ENCODE measurements at places on chromosomes 13 and 19.

DNA sequence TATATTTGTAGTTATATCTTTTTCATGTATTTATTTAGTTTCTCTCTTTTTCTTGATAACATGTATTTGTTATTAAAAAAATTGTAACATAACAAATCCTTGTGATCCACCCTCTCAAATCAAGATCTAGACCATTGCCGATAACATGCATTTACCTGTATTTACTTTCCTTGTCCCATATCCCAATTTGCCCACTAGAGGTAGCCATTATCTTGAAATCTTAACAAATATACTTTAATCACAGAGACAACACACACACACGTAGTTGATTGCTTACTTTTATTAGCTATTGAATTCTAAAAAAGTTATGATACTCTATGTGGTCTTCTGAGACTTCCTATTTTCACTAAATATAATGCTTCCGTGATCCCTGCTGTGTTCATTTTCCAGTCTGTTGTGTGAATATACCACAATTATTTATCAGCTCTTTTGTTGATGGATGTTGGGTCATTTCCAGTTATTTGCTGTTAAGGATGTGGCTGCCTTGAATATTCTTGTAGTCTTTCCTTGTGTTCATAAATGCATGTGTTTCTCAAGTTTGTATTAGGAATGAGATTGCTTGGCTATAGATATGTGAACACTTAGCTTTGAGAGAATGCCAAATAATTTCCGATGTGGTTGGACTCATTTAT is 31.3 kb upstream of the ZMYM2 start:
- peak; percentile 31 for DNase-seq

DNA sequence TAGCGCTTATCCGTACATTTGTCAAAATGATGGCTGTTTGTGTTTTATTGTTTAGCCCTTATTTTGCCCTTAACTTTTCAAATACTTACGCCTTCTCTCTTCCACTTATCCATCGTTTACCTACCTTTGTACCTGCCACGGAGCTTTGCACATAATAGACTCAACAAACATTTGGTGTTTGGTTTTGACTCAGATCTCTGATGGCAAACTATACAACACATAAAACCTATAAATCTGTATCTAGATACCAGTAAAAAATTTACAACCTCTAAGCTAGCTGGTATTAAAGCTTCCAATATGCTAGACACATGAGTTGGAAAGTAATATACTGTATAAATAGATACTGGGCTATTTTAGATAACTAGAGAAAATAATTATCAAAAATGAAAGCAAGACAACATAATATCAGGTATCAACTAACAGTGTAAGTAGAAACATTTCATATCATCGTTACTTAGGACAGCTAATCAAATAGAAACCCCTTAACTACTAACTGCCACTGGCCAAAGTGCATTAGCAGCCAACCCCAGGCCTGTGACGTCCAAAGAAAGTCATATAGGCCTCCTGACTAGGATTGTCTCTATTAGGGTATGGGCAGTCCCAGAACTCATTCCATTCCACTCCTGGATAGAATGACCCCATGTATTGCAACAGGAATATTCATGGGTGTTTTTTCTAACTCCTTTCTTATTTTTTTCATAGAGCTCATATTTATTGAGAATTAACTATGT is 53.8 kb downstream of the KCTD12 start:
- DNase-seq, result no peak

DNA sequence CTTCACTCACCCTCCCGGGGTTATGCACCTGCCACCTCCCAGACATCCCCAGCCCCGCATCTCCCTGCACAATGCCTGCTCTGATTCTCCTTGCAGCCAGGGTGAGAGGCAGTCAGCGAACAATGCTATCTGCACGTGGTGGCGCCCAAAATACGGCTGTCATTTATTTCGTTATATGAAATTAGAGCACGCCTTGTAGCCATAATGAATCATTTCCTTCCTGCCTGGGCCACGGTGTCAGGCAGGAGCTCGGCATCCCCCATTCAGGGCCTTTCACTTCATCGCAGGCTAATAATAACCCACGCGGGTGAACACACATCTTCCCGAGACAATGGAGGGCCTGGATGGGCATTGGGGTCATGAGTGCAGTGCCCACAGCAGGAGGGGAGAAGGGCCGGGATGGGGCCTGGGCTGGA is 143.8 kb upstream of the ZNF507 start:
- DNase-seq, result no peak

- DNase-seq, result peak; percentile 54
Measured at GRCh38 chr13:44263751-44264620, 109.6 kb upstream of the SERP2 start.

DNA sequence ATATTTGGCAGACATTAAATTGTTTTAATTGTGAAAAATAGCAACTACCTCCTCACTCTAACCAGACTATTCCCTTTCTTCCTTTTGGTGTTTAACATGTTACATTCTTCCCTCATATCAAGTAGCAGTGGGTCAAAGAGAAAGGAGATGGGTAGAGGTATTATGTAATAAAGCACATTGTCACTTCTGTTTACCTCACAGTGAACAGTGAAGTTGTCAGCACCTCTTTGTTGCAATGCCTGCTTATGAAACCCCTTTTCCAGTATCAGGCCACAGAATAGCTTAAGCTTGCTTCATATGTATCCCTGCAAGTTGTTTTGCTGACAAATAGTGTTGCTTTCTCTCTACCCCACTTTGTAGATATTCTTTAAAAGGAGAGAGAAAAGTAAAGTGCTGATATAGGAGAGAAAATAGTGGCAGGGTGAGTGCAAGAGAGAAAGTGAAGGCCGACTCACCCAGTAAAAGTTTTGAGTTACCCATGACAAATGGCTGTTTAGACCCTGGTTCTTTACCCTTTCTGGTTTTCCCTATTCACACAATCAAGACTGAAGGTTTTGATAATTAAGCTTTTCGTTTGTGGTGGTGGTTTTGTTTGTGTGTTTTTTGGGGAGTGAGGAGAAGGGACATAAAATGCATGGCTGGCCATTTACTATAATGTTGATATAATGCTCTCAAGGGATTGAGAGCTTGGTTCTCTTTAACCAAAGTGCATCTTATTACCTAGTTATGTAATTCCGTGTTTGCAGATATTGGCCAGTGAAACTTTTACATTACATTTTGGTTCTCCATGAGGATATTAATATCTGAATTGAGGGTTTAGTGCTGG is 3.7 kb downstream of the ITM2B start:
- no peak for DNase-seq

DNA sequence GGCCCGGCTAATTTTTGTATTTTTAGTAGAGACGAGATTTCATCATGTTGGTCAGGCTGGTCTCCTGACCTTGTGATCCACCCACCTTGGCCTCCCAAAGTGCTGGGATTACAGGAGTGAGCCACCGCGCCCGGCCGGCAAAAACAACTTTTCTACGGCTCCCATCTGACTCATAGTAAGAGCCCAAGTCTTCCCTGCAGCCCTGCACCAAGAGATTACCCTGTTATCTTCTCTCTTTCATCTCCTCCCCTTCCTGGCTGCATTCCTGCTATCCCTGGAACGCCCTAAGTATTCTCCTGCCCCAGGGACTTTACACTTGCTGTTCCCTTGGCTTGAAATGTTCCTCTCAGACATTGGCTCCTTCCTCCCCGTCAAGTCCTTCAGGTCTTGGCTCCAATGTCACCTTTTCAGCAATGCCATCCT is 6.6 kb downstream of the AP2S1 start:
- DNase-seq, result no peak

- DNase-seq, result no peak
Measured at GRCh38 chr19:54352546-54352945, 12.2 kb downstream of the LAIR1 start.

GRCh38 chr13:75788481-75788981 is 152.4 kb downstream of the LMO7 start:
- no peak for DNase-seq

- DNase-seq, result no peak
Measured at GRCh38 chr13:98738213-98738612, 14.3 kb downstream of the SLC15A1 start.

- no peak for DNase-seq
Measured at GRCh38 chr19:29893606-29894284, 48.3 kb upstream of the URI1 start.
